IPS DF 19.7 (cell line): ENCODE measurements at places on chromosomes 4 and X.

GRCh38 chrX:47148946-47149345 lies 3.9 kb downstream of the RBM10 start:
- no peak for DNase-seq

GRCh38 chr4:73257651-73258435 lies 755 bp downstream of the ANKRD17 start:
- no peak for DNase-seq

DNA sequence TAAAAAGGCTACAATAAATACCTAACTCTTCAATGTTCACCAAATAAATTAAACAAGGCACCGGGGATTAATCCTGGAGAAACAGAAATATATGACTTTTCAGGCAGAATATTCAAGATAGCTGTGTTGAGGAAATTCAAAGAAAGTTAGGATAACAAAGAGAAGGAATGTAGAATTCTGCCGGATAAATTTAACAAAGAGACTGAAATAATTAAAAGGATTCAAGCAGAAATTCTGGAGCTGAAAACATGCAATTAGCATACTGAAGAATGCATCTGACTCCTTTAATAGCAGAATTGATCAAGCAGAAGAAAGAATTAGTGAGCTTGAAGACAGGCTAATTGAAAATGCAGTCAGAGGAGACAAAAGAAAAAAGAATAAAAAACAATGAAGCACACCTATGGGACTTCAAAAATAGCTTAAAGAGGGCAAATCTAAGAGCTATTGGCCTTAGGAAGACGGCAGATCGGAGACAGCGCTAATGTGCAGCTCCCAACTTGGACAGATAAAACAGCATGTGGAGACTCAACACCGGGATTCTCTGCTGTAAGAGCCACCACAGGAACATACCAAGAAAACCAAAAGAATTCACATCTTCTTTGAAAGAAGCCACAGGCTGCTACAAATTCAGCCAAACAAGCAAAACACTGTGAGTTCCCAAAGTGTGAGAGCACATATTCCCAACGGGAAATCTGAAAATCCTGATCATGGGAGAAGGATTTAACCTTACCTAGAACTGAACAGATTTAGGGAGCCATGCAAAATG lies 1290.9 kb downstream of the PCDH18 start:
- DNase-seq: no peak

GRCh38 chrX:154728431-154729190 lies 22.3 kb downstream of the GAB3 start:
- DNase-seq: no peak

DNA sequence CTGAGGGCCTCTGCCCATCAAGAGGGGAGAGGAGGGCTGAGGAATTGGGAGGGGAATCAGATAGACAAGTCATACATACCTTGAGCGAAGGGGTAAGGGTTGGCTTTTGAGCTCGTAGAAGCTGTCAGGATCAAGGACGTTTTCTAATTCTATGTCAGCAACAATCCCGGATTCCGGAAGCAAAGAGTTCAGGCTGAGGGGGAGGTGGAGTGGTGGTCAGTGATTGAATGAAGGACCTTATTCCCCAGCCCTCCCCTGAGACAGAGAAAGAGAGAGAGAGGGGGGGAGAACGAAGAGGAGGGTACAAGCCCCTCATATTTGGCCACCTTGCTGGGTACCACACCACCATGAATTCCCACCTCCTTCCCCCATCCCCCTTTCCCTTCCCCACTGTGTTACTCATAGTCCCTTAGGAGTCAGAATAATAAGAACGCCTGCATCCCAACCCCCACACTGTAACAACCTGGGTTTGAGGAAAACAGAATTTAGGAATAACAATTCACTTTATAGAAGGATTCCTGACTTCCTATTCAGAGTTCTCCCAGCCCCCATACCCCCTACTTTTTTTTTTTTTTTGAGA lies 2.7 kb downstream of the TFE3 start:
- no peak for DNase-seq

DNA sequence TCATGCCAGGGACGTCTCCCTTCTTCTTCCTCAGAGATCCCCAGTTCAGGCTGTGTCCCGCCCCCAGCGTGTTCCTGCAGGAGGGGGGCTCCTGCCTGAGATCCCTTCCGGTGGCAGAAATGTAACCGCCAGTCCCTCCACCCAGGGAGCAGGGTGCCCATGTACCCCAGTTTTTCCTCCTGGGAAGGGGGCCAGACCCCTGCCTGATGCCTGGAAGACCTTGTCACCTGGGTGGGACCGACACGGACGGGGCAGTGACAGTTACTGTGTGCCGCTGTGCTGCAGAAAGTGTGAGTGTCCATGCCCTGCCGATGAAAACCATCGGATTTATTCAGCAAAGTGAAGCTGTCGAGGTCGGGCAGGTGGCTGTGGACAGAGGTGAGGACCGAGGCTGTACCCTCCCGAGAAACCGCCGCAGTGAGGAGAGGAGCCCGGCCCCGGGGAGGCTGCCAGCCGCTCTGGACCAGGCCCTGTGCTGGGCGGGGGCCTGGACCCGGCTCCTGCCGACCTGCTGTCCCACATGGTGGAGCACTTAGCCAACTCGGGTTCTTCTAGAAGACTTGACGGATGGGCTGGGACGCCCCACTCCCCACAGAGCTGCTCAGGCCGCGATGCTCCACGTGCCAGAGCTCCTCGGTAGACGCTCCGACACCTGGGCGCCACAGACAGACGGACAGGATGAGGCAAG lies 36.7 kb upstream of the HMX1 start:
- DNase-seq: no peak

- DNase-seq: no peak
These were observed 832.3 kb downstream of the RAB28 start for GRCh38 chr4:12651876-12652275.

DNA sequence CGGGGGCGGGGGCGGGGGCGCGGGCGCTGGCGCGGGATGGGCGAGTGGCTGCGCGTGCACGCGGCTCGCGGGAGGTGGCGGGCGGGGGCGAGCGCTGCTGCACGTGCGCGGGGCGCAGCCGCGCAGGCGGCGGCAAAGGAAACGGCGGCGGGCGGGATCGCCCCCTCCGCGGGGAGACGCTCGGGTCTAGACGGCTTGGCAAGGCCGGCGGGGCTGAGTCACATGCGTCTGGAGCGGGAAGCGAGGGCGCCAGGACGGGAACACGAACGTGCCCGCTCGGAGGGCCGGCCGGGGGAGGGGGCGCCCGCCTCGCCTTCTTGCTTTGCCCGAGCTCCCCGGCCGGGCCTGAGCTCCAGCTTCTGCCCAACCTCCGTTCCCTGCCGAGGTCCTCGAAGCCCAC lies 4.3 kb upstream of the HAUS7 start:
- DNase-seq: no peak

DNA sequence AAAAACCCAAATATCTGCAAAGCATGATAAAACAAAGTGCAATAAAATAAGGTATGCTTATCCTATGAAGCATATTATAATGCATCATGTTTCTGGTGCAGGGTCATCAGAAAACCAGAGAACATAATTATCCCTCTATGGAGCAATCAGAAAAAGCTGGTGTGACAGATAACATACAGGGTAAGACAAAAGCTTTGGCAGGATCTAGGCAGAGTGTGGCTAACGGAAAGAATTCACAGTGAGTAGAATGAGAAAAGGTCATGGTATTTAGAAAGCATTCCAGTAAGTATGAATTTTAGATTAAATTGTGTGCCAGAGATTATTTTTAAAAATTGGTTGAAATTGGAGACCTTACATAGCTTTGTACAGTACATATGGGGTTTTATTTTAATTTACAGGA lies 29.0 kb upstream of the UGT2B4 start:
- DNase-seq: no peak

GRCh38 chrX:11267425-11267824 lies 25.8 kb upstream of the AMELX start:
- no peak for DNase-seq

DNA sequence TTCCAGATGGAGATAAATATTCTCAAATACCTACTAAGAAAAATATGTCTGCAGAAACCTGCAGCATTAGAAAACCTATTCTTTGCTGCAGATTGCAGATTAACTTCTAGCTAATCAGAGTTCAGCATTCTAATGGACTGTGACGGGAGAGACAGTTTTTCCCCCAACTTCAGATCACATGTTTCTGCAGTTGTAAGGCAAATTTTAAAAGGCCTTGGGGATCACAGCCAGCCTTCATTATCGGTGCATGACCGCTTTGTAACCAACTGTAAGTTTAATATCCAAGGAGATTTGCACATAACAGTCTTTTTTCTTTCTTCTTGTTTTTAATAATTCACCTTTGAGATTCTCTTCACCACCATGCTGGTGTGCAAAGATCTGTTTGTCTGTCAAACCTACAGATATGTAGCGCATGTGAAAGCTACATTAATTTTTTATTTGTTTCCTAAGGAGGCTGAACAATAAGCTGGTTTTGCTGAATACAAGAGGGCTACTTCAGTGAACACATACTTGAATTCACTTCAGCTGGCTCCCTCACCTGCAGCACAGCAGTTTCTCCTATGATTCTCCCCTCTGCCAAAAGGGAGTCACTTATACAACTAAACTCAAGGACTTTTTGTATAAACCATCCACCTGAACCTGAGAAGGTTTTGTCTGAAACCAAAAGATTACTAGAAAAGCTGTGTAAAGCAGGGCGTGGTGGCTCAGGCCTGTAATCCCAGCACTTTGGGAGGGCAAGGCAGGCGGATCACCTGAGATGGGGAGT lies 488.5 kb downstream of the RPA4 start:
- DNase-seq: no peak
